Stimulated activated CD4-positive, alpha-beta T cell treated with anti-CD3 and anti-CD28 coated beads, Interleukin-4, amount 100 ng/mL, for 24 hours (primary cell): ENCODE measurements at places on chromosomes 16 and 17.

DNA sequence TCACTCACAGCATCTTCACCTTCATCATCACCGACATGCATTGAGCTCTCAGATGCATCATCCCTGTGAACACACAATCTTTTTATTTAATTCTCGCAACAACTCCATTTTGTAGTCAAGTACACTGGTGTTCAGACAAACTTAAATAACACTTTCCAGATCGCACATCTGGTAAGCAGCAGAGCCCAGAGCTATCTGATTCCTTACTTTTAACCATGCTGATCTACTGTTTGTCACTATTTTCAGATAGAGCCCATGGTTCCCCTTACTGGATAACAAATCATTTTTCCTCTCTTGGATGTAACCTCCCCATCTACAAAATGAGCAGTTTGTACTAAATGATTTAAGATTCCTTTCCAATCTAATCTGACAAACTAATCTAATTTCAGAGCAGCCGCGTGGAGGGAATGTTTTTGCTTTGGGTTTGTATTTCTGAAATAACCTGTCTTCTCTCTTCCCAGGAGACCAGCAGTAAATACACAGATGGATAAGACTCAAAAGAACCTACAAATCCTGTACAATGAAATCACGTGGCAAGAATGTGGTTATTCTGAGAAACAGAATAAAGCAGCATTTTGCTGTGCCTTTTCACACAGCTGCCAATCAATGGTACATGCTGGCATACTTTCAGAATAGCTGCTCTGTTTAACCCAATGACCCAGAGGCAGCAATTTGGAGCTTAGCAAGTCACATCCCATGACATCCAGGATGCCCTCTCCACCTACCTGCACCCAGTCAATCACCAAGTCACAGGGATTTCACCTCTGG is 72.9 kb upstream of the CCL2 start:
- DNase-seq: no peak

DNA sequence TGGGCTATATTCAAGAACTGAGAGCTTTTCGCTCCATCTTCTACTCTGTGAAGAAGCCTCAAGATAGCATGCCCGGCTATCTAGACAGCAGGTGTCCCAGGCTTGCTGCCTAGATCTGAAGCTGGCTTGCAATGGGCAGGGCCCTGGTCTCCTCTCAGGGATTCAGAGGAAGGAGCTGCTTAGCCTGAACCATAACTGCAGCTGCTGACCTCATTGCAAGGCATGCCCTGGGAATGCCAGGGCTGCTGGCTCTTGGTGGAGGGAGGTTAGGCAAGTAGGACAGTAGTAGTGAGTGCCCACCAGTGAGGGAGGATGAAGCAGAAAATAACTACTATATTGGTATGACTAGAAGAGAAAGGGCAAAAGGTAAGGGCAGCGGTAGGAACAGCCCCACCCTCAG is 21.3 kb upstream of the SLC35B1 start:
- no peak for DNase-seq

DNA sequence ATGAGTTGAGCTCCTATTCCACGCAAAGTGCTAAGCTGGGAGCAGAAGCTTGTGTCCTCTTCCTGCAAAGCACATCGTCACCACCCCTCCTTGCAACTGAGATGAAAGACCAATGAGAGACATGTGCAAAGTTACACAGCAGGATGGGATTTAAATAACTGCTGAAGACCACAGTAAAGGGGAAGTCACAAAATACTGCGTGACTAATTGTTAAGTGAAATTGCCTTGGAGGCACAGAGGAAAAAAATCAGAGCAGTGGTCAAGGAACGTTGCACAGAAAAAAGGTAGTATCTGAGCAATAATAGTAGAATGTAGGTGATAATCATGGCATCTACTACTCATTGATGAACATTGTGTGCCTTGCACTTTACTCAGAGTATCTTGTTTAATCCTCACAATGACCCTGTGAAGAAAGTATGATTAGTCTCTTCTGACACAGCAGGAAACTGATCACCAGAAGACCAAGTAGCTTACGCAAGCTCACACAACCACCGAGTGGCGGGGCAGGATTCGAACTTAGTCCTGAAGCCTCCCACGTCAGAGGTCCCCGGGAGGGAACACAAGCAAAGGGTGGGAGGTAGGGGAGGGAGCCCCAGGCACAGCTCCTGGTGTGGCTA is 15.4 kb upstream of the MYO18A start:
- no peak for DNase-seq

GRCh38 chr17:66450008-66450851 is 147.8 kb downstream of the PRKCA start:
- DNase-seq: no peak

DNA sequence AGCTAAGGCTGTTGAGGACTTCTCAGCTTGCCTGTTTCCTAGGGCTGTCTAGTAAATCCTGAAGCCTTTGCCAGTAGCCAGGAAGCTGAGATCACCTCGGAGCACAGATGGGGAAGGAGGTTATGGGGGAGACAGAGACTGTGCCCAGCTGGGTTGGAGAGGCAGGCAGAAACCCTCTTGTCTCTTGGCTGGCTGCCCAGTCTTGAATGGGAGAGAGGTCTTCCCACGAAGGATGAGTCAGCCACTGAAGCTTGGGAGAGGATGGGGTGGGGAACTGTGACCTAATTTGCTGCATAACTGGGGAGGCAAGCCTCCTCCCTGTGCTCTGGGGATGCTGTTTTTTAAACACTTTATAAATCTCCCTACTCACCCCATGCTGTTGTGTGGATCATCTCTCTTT is 69.8 kb downstream of the SHISA9 start:
- DNase-seq: no peak

GRCh38 chr16:79480056-79480455 is 120.5 kb downstream of the MAF start:
- DNase-seq: no peak

DNA sequence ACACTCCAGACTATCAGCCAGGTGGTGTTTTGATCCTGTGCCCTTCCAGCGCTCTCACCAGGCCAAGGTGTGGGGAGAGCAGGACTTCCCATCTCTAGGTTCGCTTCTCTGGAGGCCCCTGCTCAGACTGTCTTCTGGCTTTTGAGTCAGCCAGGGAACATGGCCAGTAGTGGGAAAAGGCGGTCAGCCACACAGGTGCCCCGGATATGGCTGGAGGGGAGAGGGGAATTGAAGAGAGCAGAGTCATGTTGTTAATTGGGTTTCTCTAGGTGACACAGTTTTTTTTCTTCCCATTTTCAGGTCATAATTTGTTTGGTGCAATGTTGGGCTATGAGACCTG is 1.5 kb downstream of the MINK1 start:
- no peak for DNase-seq

- DNase-seq: no peak
Observed at GRCh38 chr17:75267411-75268232, 3.4 kb downstream of the MIF4GD start.

DNA sequence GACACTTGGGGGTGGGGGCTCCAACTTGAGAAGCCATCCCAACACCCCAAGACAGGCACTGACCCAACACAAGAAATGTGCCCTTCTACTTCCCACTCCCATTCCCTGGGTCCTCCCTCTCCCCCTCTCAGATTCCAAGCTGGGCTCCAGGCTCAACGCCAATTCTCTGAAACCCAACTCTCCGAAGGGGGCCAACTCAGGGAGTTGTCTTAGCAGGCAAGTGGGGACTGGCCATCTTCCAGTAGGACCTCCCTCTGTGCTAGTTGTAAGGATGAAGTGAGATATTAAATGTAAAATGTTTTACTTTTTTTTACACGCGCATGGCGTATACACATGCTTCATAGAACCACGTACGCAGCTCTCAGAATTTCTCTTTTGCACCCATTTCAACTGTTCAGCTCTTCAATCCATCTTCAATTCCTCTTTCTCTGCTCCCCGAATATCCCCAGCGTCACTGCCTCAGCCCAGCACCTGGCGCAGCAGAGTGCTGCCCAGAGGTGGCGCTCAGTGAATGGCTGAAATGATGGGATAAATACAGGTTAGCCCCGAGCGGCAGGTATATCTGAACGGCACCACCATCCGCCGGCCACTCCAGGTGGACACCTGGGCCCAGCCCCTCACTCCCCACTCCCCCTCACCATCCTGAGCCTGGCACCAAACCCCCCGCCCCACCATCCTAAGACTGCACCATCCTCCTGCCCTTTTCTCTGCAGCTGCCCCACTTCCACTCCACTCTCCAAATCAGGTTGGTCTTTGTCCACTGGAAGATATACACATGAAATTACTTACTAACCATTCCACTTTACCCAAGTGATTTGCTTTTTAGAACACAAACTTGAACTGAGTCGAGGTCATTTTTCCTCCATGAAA is 43.9 kb upstream of the TNRC6C start:
- DNase-seq: no peak

GRCh38 chr16:80997139-80997798 is 9.4 kb downstream of the CMC2 start:
- DNase-seq: no peak

DNA sequence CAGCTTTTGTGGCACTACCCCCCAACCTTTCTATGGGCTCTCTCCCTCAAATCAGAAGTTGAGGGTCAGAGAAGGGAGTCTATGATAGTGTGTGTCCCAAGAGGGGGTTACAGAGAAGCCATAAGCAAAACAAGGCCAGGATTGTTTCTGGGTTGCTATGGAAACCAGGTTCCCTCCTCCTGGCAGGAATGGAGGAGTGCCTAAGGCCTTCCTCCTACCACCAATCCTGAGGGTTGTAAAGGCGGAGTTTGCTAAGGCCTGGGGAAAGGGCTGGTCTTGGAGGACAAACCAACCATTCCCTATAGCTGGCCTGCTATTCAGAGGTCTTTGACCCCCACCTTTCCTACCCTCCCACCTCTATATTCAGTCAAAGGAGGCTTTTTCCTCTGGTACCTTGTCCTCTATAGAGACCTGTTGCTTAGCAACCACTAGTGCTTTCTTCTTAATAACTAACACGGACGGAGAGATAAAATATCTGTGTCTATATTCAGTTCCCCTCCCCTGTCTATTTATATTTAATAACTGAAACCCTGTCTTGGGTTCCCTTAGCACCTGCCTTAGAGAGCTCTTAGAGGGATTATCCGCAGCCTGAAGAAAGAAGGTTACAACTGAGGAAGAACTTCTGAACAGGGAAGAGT is 43.4 kb downstream of the NEUROD2 start:
- no peak for DNase-seq

DNA sequence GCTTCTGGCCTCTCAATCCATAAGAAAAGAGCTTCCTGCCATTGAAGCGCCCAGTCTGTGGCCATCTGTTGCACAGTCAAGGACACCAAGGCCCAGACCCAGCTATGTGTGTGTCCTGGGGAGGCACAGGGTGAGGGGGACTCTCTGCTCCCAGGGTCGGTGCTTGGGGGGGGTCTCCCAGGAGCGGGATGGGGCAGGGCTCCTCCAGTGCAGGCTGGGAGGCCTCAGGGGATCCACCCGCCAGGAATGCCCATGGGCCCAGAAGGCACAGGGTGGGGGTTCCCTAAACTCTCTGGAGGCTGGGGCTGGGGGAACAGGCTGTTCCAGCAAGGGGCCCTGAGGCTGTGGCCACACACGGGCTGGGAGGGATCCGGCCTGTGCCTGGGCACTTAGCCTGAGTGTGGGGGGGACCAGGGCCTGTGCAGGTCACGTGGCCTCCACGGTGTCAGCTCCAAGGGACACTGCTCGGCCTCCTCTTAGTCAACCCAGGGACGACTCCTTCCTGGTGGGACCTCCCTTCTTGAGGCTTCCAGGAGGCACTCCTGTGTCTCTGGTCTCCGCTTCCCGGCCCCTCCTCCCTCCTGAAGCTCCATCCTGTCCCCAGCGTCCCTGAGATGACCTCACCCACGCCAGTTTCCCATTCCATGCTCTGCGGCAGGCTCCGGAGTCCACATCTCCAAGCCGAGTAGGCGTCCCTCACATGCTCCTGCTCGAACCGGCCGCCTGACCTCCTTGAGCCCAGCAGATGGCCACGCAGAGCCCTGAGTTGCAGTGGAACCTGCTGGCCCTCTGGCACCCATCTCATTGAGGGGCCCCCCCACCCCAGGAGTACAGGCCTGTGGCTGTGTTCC is 23.1 kb upstream of the BAHCC1 start:
- no peak for DNase-seq

DNA sequence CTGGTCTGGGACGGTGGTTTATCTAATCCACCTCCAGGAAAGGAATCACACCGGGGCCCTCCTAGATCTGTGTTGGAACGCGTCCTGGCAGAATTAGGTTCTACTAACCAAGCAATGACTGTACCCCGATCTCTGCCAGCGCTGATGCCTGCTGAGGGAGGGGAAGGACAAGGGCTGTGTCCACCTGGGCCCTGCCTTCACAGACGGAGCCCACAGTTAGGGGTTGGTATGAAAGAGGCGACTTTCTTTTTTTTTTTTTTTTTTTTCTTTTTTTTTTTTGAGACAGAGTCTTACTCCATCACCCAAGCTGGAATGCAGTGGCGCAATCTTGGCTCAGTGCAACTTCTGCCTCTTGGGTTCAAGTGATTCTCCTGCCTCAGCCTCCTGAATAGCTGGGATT is 9.9 kb upstream of the KRT19 start:
- DNase-seq: no peak

DNA sequence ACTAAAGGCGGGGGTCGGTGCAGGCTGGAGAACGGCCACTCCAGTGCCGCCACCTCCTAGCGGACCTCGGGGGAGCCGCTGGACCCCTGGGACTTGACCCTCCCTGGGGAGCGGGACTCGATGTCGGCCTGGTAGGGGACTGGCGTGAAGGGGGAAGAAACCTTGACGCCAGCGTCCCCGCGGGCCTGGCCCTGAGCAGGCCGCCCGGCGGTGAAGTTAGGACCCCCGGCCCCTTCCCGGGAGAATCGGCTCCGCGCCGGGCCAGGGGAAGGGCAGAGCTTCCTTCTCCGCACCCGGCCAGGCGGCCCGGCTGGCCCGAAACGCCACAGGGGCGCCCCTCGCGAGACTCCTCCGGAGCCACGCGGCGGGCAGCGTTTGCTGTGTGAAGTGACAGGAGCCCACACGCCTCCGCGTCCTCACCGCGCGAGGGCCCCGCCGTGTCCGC is 389 bp downstream of the DUS1L start:
- no peak for DNase-seq

GRCh38 chr16:53933407-53933806 is 229.5 kb downstream of the FTO start:
- DNase-seq: no peak

- DNase-seq: no peak
Observed at GRCh38 chr17:29175349-29175748, 4.8 kb downstream of the MYO18A start.

- DNase-seq: no peak
Observed at GRCh38 chr16:49127103-49127502, 154.5 kb downstream of the CBLN1 start.

DNA sequence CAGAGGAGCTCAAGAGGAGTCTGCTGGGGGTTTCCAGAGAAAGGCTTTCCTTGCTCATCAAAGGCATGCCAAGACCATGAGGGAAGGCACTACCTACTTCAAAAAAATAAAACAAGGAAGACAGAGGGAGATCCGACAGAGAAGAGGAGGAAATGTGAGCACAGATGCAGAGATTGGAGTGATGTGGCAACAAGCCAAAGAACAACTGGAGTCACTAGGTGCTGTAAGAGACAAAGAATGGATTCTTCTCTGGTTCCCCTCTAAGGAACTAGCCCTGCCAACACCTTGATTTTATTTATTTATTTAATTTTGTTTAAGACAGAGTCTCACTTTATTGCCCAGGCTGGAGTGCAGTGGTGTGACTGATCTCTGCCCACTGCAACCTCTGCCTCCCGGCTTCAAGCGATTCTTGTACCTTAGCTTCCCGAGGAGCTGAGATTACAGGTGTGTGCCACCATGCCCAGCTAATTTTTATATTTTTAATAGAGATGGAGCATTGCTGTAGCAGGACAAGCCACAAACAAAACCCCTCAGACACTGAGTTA is 13.8 kb upstream of the ACSF2 start:
- no peak for DNase-seq

- DNase-seq: no peak
Observed at GRCh38 chr16:16151315-16151714, 72.0 kb downstream of the ABCC6 start.

- DNase-seq: peak; percentile 28
Observed at GRCh38 chr16:21645261-21645721, 7.1 kb downstream of the IGSF6 start.

GRCh38 chr17:39270923-39271322 is 45.2 kb upstream of the STAC2 start:
- no peak for DNase-seq
